ENCODE measurements at places on chromosomes 6 and 20.

DNA sequence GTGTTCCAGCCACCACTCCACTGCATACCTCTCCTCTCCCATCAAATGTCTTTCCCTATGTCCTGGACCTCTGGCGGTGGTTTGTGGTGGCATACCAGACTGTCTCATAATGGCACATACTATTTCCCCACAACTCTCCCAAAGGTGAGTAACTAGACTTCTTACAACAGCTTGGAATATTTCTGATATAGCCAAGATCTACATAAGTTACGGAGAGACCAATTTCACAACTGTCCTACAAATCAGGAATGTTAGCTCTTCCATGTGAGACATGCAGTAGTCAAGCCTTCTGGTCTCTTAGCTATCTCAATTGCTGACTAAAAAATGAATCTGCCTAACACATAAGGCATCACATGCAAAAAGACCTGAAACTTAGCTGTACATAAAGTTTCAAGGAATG lies 588.9 kb downstream of the RNF144B start:
- DNase-seq: no peak

DNA sequence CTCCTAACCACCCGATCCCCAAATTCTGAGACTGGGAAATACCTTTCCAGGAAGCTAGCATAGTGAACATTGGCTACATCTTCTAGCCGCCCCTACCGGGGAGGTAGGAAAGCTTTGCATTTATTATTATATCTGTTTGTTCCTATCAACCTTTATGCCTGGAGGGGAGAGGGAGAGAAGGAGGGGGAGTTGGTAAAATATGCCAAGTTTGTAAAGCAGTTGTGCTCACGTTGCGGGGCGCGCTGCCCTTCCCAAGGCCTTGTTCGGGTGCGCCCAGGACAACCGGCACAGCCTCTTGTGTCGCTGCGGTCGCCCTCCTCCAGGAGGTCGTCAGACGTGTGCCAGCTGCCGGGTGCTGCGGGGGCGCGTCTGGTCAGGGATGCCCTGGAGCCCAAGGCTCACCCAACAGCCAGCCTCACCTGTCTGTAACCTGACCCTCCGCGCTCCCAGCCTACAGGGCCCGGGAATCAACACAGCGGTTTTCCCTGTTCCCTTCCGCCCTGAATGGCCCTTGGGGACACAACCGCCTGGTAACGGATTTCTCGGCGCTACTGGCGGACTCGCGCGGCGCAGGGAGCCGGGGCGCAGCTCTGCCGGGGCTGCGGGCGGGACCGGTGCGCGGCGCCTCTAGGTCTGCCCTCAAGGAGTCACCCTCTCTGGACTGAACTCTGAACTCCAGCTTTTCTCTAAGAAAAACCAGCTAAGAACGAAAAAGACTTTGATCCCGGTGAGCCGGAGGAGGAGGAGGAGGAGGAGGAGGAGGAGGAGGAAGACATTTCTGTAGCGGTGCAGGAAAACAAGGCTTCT lies 1.1 kb upstream of the OVOL2 start:
- DNase-seq: no peak

DNA sequence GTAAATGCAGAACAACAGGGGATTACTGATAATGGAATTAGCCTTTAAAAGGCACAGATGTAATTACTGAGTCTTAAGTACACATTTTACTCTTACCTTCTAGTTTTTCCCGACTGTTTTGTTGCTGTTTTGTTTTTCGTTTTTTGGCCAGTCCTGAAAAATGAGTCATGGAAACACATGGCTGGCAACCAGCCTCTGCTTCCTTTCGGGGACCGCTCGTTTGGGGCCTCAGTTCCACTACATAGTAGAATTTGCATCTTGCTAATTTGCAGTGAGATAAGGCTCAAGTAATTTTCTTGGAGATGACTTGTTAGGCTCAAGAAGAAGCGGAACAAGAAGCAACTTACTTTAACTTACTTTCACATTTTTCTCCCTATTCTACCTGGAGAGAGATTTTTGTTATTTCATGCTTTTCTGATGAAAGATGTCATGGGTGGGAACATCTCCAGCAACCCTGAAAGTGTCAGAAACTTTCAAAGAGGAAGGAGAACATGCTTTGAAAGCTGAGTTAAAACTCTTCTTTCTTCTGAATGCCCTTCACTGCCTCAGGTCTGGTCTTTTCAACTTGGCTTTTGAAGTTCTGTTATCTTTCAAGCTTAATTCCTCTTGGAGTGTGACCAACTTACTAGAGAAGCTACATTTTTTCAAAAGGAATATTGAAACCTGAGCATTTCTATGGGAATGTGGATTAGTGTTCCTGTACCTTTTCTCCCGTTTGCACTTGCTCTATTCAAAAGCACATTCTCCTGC lies 71.5 kb upstream of the HDAC2 start:
- DNase-seq: no peak

GRCh38 chr6:42960243-42961019 lies at the start of gene GNMT:
TSS of gene GNMT (plus strand) at chr6:42960754. CDS start at chr6:42960768, 14 bp downstream.
- DNase-seq: peak; percentile 78

Measured in sigmoid colon (tissue), 7 donors.